ENCODE measurements at places on chromosomes 12 and 14. TPM values are rescaled to one million over a fixed set of nuclear protein-coding genes. Genes with fewer than 3 reads are reported as not detected.
A peak's percentile ranks its signal among the peaks of the same experiment; 100 is the strongest.

The FGD6 gene
- 2.0 TPM for total RNA-seq

GRCh38 chr12:93336291-93336741 lies 41.4 kb upstream of the NUDT4 start:
- no peaks in the 10 kb centered on the region for H3K27me3 ChIP-seq
- DNase-seq, result no peak
- no peaks in the 10 kb centered on the region for H3K36me3 ChIP-seq
- H3K4me1 ChIP-seq, result no peaks in the 10 kb centered on the region
- H3K4me3 ChIP-seq, result no peak overlapping the region

The SLC5A8 gene
- not detected for total RNA-seq

GRCh38 chr12:130194154-130194553 lies 31.9 kb downstream of the FZD10 start:
- peaks cover 5% of the 10 kb centered on the region for H3K27me3 ChIP-seq
- H3K4me1 ChIP-seq, result no peaks in the 10 kb centered on the region
- no peak for DNase-seq
- no peak overlapping the region for H3K27ac ChIP-seq

GRCh38 chr12:16788506-16789203 lies 182.7 kb upstream of the LMO3 start:
- H3K4me3 ChIP-seq, result no peak overlapping the region
- peaks cover 2% of the 10 kb centered on the region for H3K36me3 ChIP-seq
- no peak overlapping the region for H3K27ac ChIP-seq
- no peaks in the 10 kb centered on the region for H3K27me3 ChIP-seq

DNA sequence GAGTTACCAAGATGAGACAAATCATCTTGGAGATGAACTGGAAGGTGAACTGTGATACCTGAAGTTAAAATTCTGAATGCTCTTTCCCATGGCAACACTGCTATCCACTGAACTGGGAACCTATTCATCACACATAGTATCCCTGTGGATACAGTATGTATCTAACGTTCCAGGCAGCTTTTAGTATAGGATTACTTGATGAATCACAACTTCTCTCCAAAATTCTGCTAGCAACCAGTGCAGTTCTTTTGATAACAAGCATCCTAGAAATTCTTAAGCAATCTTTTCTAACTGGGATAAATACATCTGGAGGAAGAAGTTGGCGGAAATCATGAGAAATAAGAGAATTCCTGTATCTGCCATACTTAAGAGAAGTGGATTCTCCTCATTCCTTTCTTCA lies 66.4 kb downstream of the PAWR start:
- no peaks in the 10 kb centered on the region for H3K36me3 ChIP-seq
- DNase-seq, result no peak
- no peak overlapping the region for H3K27ac ChIP-seq

The CFAP54 gene
- 0.14 TPM for total RNA-seq

DNA sequence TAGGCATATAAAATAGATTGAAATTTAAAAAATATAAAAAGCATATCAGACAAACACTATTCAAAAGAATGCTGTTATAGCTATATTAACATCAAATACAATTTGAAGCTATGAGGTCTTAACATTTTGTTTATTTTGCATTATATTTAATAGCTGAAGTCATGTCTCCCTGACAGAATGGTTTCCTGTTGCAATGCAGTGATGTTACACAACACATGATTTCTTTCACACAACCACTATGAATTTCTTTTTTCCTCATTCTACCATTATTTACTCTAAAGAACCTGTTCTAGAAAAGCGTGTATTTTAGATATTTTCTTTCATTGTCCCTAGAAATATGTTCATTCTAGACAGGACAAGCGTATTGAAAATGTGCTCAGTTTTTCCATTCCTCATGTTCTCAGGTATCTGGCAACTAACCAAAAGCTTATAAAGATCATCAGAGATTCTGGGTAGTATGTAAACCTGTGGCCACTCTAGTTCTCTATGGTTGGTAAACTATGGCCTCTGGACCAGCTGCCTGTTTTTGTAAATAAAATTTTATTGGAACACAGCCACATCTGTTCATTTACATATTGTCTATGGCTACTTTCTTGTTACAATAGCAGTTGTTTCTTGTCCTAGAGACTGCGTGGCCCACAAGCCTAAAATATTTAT lies 183.8 kb downstream of the FOXA1 start:
- no peak for DNase-seq
- H3K36me3 ChIP-seq, result no peaks in the 10 kb centered on the region

- DNase-seq, result no peak
- H3K4me3 ChIP-seq, result no peak overlapping the region
- H3K27me3 ChIP-seq, result no peaks in the 10 kb centered on the region
- no peak overlapping the region for H3K27ac ChIP-seq
- H3K36me3 ChIP-seq, result no peaks in the 10 kb centered on the region
Observed at GRCh38 chr12:56622535-56622934, 7.6 kb downstream of the BAZ2A start.

GRCh38 chr14:21106176-21106497 lies 5.3 kb downstream of the TMEM253 start:
- DNase-seq, result no peak
- no peaks in the 10 kb centered on the region for H3K36me3 ChIP-seq
- no peak overlapping the region for H3K27ac ChIP-seq
- H3K27me3 ChIP-seq, result peaks cover 6% of the 10 kb centered on the region

The GPR84 gene
- total RNA-seq, result 91.5 TPM

The HSPB8 gene
- not detected for total RNA-seq

- H3K27ac ChIP-seq, result no peak overlapping the region
- H3K4me3 ChIP-seq, result no peak overlapping the region
- H3K27me3 ChIP-seq, result peaks cover 13% of the 10 kb centered on the region
- H3K4me1 ChIP-seq, result no peaks in the 10 kb centered on the region
- no peaks in the 10 kb centered on the region for H3K36me3 ChIP-seq
- no peak for DNase-seq
Observed at GRCh38 chr14:58677996-58678395, 40.2 kb downstream of the DACT1 start.

DNA sequence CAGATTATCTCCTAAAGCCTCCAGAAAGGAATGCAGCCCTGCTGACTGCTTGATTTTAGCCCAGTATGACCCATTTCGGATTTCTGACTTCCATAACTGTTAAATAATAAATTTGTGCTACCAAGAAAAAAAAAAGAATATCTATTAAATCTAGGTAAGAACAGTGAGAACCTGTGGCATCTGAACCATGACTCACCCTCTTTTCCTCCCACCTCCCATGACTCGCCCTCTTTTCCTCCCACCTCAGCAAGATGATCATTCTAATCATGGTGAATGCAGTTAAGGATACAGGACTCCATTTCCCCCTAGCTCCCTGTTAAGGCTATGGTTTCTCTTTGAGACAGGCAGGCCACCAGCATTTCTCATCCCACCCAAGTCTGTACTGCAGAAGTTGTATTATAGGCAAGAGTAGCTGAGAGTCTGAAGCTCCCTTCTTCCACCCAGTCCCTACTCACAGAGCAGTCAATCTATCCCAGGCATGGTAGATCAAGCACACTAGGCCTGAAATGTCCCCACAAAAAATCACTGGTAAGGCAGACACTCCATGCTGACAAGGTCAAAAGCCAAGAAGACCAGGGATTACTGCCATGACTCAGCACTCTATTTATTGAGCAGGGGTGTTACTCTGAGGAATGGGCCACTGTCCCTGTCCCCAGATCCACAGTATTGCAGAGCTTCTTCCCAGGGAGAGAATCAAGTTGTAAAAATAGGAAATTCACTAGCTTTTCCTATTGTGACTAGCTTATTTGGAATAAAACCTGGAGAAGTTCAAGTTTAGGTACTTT lies 188.9 kb downstream of the ADAMTS20 start:
- no peak overlapping the region for H3K4me3 ChIP-seq
- H3K27me3 ChIP-seq, result no peaks in the 10 kb centered on the region
- H3K36me3 ChIP-seq, result no peaks in the 10 kb centered on the region
- no peak overlapping the region for H3K27ac ChIP-seq

- DNase-seq, result peak; percentile 39
- H3K4me1 ChIP-seq, result no peaks in the 10 kb centered on the region
- no peaks in the 10 kb centered on the region for H3K27me3 ChIP-seq
- H3K27ac ChIP-seq, result no peak overlapping the region
Observed at GRCh38 chr14:105147671-105148603, 20.6 kb downstream of the JAG2 start.

GRCh38 chr14:104315169-104315568 lies 176.8 kb downstream of the KIF26A start:
- H3K36me3 ChIP-seq, result no peaks in the 10 kb centered on the region
- H3K27me3 ChIP-seq, result no peaks in the 10 kb centered on the region
- no peaks in the 10 kb centered on the region for H3K4me1 ChIP-seq
- no peak overlapping the region for H3K27ac ChIP-seq
- DNase-seq, result no peak
- no peak overlapping the region for H3K4me3 ChIP-seq

GRCh38 chr12:62306569-62307530 lies 46.6 kb downstream of the USP15 start:
- H3K27ac ChIP-seq, result no peak overlapping the region
- H3K27me3 ChIP-seq, result no peaks in the 10 kb centered on the region
- no peak for DNase-seq
- H3K36me3 ChIP-seq, result peaks cover 42% of the 10 kb centered on the region

The DDN gene
- 0.48 TPM for total RNA-seq

GRCh38 chr14:88749139-88749538 lies 43.6 kb downstream of the EML5 start:
- no peaks in the 10 kb centered on the region for H3K36me3 ChIP-seq
- H3K4me1 ChIP-seq, result no peaks in the 10 kb centered on the region
- DNase-seq, result no peak
- peaks cover 10% of the 10 kb centered on the region for H3K27me3 ChIP-seq

The APOLD1 gene
- total RNA-seq, result 3.3 TPM

GRCh38 chr14:59583755-59584154 lies 7.1 kb upstream of the CCDC175 start:
- H3K4me1 ChIP-seq, result peaks cover 10% of the 10 kb centered on the region
- H3K27me3 ChIP-seq, result peaks cover 2% of the 10 kb centered on the region
- H3K36me3 ChIP-seq, result no peaks in the 10 kb centered on the region
- no peak for DNase-seq

DNA sequence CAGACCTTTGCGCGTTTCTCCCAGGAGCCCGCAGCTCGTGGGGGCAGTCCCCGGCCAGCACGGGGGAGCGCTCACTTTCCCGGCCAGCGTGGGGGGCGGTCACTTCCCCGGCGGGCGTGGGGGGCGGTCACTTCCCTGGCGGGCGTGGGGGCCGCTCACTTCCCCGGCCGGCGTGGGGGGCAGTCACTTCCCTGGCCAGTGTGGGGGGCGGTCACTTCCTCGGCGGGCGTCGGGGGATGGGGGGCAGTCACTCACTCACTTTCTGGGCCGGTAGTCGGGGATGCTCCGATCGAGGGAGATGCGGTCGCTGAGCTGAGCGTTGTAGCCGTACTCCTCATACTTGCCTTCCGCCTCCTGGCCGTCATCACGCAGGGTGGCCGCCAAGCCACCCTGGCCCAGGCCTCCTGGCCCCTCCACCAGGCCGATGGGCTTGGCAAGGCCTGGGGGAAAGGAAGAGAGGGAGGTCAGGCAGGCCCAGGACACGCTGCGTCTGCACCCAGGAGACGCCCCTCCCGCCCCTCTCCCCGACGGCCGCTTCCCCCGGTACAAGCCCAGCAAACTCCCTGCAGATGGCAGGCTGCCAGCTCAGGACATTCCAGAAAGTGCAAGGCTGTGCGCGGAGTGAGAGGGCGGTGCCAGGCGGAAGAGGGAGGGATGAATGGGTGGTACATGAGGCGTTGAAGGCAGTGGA lies 43.3 kb downstream of the GALNT9 start:
- no peaks in the 10 kb centered on the region for H3K36me3 ChIP-seq
- peaks cover 15% of the 10 kb centered on the region for H3K27me3 ChIP-seq
- H3K4me1 ChIP-seq, result no peaks in the 10 kb centered on the region
- no peak overlapping the region for H3K4me3 ChIP-seq
- DNase-seq, result peak; percentile 48

DNA sequence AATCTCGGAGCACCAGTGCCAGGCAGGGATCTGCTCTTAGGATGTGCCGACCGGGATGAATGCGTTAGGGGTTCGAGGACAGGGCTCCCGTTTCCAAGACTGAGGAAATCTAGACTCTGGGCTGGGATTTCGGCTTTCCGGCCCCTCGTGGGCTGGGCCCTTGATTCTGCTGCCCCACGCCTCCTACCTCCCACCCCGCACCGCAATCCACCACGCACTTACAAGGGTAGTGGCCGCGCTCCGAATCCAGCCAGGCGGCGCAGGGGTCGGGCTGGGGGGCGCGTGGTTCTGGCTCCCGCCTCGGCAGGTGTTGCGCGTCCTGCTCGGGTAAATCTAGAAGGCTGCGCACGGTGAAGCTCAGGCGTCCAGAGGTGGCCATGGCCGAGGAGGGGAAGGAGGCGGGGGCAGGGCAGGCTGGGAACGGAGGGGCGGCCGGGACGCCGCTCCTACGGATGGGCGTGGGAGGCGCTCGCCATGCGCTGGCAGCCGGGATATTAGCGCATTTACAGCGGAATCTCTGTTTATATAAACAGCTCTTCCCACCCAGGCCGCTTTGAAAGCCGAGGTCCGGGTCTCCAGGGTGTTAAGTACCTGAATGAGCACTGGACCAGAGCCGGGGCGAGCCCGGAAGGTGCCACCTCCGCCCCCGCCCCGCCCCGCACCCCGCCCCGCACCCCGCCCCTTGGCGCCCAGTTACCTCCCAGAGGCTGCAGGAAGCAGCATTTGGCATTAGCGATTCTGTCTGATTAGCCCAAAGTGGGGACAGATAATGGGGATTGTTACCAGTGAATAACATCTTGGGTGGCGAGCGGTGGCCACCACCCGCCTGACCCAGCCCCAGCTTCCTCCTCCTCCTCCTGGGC lies at the start of gene NKX2-8:
TSS of gene NKX2-8 (minus strand) at position 604 of the 863 bp plus-strand sequence. CDS start at position 379, 225 bp downstream.
- no peak within 1 kb of the TSS for H3K27ac ChIP-seq
- no peak for DNase-seq
- H3K4me1 ChIP-seq, result no peaks in the 10 kb centered on the region
- H3K36me3 ChIP-seq, result no peaks in the 10 kb centered on the region

The RASAL1 gene
- not detected for total RNA-seq

- peaks cover 20% of the 10 kb centered on the region for H3K36me3 ChIP-seq
- DNase-seq, result no peak
Observed at GRCh38 chr12:67818459-67818903, 169.9 kb downstream of the DYRK2 start.

DNA sequence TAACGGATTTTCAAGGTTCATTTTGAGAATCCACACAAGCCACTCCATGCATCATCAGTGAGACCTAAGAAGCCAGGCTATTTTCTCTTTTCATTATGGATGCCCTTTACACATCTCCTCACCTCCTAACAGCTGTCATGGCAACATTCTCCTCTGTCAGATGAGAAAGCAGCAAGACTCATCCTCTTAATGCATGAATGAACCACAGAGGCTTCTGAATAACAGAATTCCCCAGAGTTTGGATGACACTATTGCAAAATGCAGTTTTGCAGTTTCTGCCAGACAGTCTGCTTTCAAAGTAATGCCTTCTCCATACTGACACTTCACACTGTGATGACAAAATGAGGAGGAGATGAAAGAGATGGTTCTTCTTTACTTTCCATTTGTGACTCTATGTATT lies 286.7 kb upstream of the GRIP1 start:
- peaks cover 26% of the 10 kb centered on the region for H3K4me1 ChIP-seq
- no peak overlapping the region for H3K27ac ChIP-seq
- peaks cover 4% of the 10 kb centered on the region for H3K36me3 ChIP-seq
- H3K4me3 ChIP-seq, result no peak overlapping the region

The ITGB7 gene
- 53.0 TPM for total RNA-seq

GRCh38 chr14:57508756-57509155 lies 15.1 kb upstream of the CCDC198 start:
- H3K4me1 ChIP-seq, result no peaks in the 10 kb centered on the region
- no peak overlapping the region for H3K4me3 ChIP-seq
- no peaks in the 10 kb centered on the region for H3K27me3 ChIP-seq

All from natural killer cell treated with Interleukin-12 subunit alpha and Interleukin-12 subunit beta and Interleukin-15 and Interleukin-18, amount 100 ng/mL, for 72 hours (primary cell).